ENCODE measurements at places on chromosomes 1 and 21.

DNA sequence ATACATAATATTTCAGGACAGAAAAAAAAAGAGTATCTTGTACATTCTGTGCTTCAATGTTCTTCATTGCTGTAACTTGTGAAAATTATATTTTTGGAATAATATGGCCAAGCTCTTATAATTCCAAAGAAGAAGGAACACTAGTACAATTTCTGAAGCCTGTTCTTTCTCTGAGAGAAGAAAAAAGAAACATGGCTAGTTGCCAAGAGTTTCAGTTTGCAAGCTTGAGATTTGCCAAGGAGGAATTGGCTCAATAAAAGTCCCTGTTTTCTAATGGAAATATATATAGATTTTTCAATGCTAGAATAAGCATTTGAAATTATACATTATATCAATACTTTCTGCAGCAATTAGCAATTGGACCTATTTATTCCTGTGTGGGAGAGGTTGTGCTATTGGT, 285.2 kb upstream of the NEGR1 start:
- no peak for DNase-seq

DNA sequence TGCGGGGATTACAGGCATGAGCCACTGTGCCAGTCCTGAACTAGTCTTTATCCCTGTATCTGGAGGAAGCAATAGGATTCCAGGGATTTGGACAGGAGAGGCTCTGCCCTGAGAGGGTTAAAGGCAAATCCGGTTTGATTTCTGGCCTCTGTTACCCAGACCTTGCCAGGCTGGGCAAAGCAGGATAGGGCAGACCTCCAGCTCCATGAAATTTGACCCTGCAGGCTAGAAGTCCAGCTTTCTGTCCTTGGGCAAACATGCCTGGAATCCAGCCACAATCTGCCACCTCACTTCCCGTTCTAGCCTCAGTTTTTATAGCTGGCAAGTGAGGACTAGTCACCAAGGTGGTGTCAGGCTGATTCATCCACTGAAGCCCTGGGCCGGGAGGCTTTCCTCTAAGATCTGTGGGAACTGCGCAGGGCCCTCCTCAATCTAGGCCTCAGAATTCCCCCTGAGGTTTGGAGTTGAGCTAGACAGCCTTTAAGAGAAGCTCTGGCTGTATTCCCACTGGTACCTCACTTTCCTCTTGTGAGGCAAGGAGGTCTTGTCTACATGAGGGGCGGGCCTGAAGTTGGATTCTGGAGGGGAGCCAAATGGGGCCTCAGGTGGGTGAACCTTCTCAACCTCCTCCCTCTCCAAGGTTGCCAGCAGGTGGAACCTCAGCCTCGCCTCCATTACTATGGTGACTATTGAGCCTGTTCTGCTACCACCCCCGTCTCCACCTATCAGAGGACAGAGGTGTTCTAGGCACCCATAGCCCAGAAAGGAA, 7.0 kb upstream of the P3R3URF start:
- no peak for DNase-seq

GRCh38 chr1:106798991-106799390, 257.5 kb upstream of the PRMT6 start:
- DNase-seq: no peak

DNA sequence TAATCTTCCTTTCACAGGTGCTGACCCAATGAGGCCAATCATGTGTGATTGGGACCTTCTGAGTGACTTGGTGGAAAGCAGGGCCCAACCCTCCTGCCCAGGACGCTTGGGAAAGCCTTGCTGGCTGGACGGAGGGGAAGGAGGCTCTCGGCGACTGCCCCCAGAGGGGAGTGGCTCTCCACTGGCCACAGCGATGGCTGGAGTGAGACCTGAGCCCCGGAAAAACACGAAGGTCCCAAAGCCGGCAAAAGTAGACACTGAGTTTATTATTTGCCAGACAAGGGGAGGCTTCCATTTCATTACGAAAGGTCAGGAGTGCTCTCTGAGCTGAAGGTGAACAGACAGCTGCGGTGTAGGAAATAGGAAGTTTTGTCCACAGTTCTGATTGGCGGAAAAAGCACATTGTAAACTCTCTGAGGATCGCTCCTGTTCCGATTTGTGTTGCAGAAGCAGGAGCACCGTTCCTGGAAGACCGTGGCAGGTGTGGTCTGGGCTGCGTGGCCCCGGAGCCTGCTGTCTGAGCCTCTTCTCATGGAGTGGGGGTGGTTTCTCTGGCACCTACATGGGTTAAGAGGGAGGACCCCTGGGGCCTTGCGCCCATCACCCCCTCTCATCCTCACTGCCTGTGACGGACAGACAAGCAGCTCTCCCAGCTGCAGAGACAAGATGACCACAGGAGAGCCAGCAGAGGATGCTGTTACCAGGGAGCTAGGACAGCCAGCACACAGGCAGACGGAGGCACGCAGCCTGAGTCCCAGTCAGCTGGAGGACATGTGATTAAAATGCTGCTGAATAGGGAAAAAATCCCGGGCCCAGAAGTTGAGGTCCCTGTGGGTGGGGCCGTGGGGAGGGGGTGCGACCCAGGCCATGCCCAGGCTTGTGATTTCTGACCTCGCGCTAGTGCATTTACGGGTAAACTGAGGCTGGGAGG, 41.5 kb downstream of the KRTAP10-1 start:
- DNase-seq: no peak

DNA sequence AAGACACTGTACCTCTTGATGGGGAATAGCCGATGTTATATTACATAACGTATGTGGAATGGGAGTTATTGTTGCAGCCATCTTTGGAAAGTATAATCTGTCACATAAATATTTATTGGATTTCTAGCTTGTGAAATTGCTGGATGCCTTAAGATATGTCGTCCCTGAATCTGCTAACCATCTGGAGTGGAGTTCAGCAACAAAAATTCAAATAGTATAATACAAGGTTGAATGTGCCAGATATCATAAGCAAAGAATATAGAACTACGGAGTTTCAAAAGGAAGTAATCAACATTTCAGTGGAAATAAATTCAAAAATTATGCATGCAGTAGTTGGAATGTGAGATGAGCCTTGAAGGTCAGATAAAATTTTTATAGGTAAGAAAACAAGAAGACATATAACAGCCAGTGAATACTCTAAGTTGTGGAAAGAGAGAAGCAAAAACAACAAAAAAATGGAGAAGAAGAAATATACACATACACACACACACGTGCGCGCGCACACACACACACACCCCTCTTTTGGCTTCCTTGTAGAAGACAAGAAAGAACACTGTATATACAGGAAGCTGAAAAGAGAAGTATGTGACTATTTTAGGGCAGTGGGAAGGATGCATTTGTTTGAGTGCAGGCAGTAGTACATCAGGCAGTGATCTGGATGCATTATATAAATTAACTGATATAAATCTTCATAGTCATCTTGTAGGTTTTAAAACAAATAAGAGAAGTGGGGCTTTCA, 516.7 kb downstream of the KCNT2 start:
- no peak for DNase-seq

DNA sequence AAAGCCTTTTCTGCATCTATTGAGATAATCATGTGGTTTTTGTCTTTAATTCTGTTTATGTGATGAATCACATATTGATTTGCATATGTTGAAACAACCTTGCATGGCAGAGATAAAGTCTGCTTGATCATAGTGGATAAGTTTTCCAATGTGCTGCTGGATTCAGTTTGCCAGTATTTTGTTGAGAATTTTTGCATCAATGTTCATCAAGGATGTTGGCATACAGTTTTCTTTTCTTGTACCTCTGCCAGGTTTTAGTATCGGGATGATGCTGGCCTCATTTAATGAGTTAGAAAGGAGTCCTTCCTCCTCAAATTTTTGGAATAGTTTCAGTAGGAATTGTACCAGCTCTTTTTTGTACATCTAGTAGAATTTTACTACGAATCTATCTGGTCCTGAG, 55.0 kb downstream of the COL24A1 start:
- DNase-seq: no peak

DNA sequence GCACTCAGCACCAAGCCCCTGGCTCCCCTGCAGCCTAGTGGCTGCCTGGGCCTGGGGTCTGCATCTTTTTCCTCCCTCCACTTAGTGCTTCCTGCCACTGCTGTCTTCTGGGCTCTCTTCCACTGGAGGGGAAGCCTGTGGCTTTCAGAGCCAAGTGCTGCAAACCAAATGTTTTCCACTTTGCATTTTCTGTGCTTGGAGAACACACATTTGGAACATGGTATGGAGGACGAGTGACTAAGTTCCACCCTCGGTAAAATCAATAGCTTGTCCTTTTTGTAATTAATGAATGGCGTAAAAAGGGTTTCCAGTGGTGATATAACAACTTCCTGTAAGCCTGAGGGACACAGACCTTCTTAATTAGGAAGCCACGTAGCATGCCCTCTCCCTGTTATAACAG, 10.1 kb upstream of the GPR153 start:
- DNase-seq: no peak

DNA sequence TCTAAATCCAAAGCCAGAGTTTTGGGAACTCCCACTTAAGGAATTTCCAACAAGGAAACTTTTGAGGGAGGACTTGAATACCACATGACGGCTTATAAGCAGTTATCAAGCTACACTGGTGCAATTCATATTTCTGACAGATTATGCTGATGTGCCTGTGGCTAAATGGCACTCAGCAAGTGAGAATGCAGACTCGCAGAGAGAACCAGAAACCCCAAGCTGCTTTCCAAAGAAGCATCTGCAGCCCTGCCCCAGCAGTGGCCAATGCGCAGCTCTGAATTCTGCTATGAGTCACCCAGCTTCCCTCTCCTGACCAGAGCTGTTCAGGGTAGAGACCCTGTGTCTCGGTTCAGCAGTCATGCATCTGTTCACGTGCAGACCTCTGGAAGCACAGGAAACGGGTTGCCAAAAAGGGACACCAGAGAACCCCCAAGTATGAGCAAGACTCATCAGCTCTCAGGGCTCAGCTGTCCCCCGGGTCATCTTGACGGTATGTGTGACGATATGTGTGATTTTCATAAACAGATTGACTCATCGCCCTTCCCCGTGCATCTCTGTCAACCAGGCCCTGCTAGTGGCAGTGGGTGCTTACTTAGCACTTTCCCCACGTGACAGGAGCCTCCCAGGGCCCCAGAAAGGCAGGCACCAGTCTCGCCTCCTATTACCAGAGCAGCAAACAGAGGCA, 76.3 kb downstream of the ITPKB start:
- peak; percentile 44 for DNase-seq

DNA sequence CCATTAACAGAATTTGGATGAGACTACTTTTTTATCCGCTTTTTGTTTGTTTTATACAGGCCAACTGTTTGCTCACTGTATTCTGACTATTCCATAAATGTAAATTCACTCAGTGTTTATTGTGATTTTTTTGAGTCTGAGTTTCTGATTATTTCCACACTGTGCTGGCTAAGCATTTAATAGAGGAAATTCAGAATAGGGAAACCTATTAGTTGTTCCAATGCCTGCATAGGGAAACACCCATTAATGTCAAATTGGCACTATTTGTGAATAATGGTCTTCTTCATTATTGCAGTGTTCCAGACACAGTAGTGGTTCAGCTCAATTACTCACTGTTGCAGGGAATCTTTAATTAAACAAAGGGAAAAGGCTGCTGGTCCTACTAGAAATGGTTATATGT, 174.7 kb upstream of the SGIP1 start:
- DNase-seq: no peak

- DNase-seq: no peak
These were observed 88.5 kb downstream of the SLC44A5 start for GRCh38 chr1:75522389-75522788.

DNA sequence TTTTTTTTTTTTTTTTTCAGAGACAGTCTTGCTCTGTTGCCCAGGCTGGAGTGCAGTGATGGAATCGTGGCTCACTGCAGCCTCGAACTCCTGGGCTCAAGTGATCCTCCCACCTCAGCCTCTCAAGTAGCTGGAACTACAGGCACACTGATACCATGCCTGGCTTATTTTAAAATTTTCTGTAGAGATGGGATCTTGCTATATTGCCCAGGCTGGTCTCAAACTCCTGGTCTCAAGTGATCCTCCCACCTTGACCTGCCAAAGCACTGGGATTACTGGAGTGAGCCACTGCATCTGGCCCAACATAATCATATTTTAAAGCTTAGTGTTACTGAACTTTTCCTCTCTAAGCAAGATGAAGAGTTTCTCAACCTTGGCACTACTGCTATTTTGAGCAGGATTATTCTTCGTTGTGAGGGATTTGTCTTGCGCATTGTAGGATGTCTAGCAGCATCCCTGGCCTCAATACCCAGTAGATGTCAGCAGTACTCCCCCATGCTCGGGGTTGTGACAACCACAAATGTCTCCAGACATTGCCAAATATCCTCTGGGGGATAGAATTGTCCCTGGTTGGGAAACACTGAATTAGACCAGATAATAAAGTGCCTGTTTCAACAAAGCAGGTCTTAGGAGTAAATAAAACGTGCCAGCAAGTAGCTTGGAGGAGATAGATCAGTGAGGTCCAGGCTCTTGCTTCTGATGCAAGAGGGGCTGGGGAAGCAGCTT, 15.1 kb upstream of the THRAP3 start:
- no peak for DNase-seq

- no peak for DNase-seq
These were observed 82.6 kb downstream of the SPAG17 start for GRCh38 chr1:118102445-118102844.

DNA sequence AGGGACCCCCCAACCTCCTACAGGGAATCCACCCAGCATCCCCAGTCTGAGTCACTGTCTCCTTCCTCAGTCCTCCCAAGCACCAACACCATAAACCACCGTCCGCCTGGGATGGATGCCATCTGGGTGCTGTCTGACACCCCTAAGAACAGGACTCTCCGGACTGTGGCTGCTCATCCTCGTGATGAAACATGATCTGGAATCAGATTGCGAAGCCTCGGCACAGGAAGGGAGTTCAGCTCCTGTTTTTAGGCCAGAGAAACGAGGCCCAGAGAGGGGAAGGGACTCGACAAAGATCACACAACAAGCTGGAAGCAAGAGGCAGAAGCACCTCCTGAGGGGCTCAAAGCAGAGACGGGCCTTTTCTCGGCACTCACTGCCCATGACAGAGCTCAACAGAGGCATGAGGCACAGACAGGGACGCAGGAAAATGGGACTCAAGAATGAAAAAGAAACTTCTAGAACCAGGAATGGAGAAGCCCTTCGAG, 8.4 kb downstream of the KCNN3 start:
- no peak for DNase-seq

DNA sequence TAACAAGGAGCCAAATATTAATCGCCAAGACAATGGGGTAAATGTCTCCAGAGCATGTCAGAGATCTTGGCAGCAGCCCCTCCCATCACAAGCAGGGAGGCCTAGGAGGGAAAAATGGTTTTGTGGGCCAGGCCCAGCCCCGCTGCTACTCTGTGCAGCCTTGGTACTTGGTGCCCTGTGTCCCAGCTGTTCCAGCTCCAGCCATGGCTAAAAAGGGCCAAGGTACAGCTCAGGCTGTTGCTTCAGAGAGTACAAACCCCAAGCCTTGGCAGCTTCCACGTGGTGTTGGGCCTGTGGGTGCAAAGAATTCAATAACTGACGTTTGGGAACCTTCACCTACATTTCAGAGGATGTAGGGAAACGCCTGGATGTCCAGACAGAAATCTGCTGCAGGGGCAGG, 10.4 kb downstream of the UBE2G2 start:
- no peak for DNase-seq

DNA sequence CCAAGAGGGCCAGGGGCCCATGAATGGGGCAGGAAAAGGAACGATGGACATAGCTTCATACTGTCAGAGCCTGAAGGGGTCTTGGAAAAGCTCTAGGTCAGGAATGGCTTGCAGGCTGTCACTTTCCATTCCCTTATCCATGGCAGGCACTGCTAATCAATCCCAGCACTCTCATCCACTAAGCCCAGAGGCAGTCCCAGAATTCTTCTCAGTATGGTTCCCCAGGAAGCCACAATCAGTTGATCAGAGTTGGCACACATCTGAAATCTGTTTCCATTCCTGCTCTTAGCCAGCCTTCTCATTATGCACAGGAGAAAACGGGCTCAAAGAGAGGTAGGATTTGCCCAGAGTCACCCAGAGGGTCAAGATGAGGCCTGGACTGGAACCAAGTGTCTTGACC, 65.7 kb downstream of the LACTBL1 start:
- no peak for DNase-seq

GRCh38 chr1:222331765-222332164, 216.1 kb downstream of the HHIPL2 start:
- DNase-seq: no peak

Measured in activated naive CD4-positive, alpha-beta T cell (primary cell).